Ovary (tissue), 10 donors: ENCODE measurements at places on chromosomes 12 and 14. TPM values are rescaled to one million over a fixed set of nuclear protein-coding genes. Genes with fewer than 3 reads are reported as not detected.
A peak's percentile ranks its signal among the peaks of the same experiment; 100 is the strongest.

PPFIBP1 gene
- 207 TPM for total RNA-seq

DNA sequence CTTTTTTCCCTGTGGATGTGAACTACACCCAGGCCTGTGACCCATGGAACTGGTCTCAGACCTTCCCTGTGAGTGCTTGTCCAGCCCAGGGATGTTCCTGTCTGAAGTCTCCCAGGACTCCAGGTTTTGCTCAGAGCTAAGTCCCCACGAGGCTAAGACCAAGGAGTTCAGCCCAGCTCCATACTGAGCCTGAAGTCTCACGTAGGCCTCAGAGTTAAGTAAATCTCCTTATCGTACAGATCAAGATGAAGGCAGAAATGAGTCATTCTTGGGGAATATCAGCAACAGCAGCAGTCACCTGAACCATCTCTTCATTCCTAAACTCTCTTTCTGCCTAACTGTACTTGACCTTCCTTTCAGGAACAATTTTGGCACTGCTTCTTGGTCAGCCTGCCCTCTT lies 139.8 kb downstream of the ANO6 start:
- peaks cover 25% of the 10 kb centered on the region for H3K4me1 ChIP-seq
- peak overlapping the region; percentile 55 for H3K27ac ChIP-seq
- H3K4me3 ChIP-seq, result no peak overlapping the region
- no peaks in the 10 kb centered on the region for H3K36me3 ChIP-seq

TOMM20L gene
- not detected for total RNA-seq

GRCh38 chr12:115149279-115149678 lies 465.3 kb upstream of the TBX3 start:
- H3K36me3 ChIP-seq, result no peaks in the 10 kb centered on the region
- no peaks in the 10 kb centered on the region for H3K4me1 ChIP-seq
- H3K4me3 ChIP-seq, result no peak overlapping the region
- no peak overlapping the region for H3K27ac ChIP-seq
- no peak for DNase-seq
- H3K27me3 ChIP-seq, result no peaks in the 10 kb centered on the region

RNASE7 gene
- not detected for total RNA-seq

DNA sequence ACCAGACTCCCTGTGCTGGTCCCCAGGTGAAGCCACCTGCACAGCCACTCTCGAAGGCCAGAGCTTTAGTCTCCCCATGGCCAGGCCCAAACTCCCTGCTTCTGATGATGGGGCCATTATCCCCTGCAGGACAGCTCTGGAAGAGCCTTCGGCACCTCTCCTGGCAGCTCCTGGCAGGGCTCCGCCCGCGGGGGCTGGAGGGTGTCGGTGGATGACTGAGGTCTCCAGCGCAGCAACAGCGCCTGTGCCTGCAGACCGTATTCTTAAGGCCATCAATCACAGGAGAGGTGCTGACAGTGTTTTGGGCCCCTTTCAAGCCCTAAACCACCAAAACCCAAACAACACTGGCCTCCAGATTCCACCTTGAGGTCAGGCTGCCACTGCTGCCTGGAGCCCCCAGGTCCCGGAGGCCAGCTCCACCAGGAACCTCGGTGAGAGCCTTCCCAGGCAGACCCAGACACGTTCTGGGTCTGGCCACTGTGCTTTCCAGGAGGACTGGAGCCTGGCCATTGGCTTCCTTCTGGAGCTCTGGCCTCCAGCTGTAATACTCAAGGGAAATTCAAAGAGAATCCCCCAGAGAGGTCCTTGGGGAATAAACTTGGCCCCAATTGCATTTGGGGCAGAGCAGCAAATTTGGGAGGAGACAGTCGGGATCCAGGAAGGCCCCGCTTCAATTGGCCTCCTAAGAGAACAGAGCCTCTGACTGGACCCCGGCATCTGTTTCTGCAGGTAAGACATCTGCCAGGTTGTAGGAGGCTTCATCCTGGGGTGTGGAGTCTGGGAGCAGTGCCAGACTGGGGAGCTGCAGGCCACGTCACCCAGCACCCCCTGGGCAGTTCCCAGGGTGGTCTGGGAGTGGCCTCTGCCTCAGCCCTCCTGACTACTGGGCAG lies 210.6 kb upstream of the RTL1 start:
- no peak for DNase-seq
- H3K27ac ChIP-seq, result no peak overlapping the region
- H3K27me3 ChIP-seq, result no peaks in the 10 kb centered on the region
- no peaks in the 10 kb centered on the region for H3K36me3 ChIP-seq

VWF gene
- 68.5 TPM for total RNA-seq

PPM1H gene
- 26.1 TPM for total RNA-seq

DNA sequence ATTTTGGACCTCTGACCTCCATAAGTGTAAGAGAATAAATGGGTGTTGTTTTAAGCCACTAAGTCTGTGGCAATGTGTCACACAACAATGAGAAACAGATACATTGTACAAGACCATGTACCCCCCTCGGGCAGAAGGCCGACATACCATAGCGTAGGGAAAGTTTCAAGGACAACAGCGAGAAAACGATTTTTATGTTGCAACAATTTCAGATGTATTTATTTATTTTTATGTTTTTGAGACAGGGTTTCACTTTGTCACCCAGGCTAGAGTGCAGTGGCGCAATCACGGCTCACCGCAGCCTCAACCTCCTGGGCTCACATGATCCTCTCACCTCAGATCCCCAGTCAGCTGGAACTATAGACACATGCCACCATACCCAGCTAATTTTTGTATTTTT lies 136.4 kb upstream of the NCOR2 start:
- no peak for DNase-seq
- H3K27ac ChIP-seq, result no peak overlapping the region
- no peaks in the 10 kb centered on the region for H3K27me3 ChIP-seq
- no peak overlapping the region for H3K4me3 ChIP-seq
- peaks cover 4% of the 10 kb centered on the region for H3K4me1 ChIP-seq

- no peaks in the 10 kb centered on the region for H3K27me3 ChIP-seq
- no peak overlapping the region for H3K27ac ChIP-seq
- no peaks in the 10 kb centered on the region for H3K36me3 ChIP-seq
- DNase-seq, result no peak
- peaks cover 24% of the 10 kb centered on the region for H3K4me1 ChIP-seq
Measured at GRCh38 chr12:8037046-8037663, 4.6 kb downstream of the FOXJ2 start.

DNA sequence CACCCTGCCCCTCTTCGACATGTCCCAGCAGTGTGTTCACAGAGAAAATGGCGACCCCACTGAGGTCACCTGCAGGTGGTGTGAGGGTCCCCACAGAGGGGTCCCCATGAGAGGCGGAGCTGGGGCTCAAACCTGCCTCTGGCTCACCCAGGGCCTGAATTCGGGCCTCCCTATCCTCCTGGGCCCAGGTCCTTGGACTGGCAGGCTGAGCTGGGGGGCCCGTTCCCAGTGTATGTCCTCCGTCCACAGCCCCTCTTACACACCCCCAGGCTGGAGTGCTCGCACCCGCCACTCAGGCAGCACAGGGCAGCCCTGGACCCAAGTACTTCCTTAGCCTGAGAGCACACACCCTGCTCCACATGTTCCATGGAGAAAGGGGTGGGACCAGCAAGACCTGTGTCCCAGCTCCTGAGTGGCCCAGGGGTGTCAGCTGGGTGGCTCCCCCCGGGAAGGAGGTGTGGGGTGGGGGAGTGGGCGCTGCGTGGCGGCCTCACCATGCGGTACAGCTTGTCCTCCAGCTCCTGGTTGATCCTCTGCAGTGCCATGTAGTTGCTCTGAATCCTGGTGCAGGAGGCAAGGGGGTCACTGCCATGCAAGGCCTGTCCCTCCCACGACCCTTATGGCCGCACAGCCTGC lies 42.6 kb downstream of the BEGAIN start:
- no peak overlapping the region for H3K4me3 ChIP-seq
- H3K27me3 ChIP-seq, result no peaks in the 10 kb centered on the region
- no peaks in the 10 kb centered on the region for H3K36me3 ChIP-seq
- no peak for DNase-seq
- peaks cover 1% of the 10 kb centered on the region for H3K4me1 ChIP-seq
- H3K27ac ChIP-seq, result no peak overlapping the region

- no peaks in the 10 kb centered on the region for H3K27me3 ChIP-seq
- peaks cover 5% of the 10 kb centered on the region for H3K4me1 ChIP-seq
Measured at GRCh38 chr14:64649383-64649998, 54.7 kb upstream of the PLEKHG3 start.

SDS gene
- total RNA-seq, result 3.2 TPM

GRCh38 chr12:42396473-42397259 lies 70.7 kb downstream of the PPHLN1 start:
- no peaks in the 10 kb centered on the region for H3K27me3 ChIP-seq
- H3K4me1 ChIP-seq, result no peaks in the 10 kb centered on the region
- H3K4me3 ChIP-seq, result no peak overlapping the region
- H3K36me3 ChIP-seq, result no peaks in the 10 kb centered on the region

SLC2A14 gene
- total RNA-seq, result 2.2 TPM

DNA sequence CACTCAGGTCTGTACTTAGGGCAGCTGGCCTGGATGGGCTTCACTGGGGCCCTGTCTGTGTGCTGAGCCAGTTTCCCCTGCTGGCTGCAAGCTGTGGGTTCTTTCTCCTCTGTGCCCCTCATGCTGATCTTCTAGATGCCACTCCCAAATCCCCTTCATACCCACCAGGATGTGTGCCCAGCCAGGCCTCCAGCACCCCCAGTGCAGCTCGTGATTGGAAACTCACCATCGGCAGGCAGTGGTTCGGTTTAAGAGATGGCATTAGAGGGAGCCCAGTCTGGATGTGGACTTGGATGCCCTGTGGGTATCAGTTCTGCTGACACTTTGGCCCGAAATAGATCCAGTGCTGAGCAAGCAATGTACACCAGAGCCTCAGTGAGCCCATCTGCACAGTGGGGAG lies 5.9 kb downstream of the TCL1B start:
- H3K4me1 ChIP-seq, result no peaks in the 10 kb centered on the region
- H3K27ac ChIP-seq, result no peak overlapping the region
- H3K4me3 ChIP-seq, result no peak overlapping the region
- H3K27me3 ChIP-seq, result no peaks in the 10 kb centered on the region
- no peaks in the 10 kb centered on the region for H3K36me3 ChIP-seq

DNA sequence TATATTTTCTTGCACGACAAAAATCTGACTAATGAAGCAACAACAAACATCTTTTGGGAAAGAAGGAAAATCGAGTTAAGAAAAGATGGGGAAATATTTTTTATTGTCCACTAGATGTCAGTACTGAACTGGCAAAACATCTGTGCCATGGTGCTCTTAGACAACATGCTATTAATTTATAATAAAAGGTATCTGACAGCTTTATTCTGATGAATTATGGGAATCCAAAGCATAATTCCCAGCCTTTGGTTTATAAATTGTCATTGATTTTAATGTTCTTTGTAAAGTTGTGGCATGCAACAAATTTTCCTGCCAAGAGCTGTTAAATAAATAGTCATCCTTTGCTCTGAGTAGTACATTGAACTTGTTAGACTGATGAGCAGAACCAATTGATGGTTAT lies 231.2 kb downstream of the ETNK1 start:
- H3K27me3 ChIP-seq, result no peaks in the 10 kb centered on the region
- DNase-seq, result no peak
- no peaks in the 10 kb centered on the region for H3K36me3 ChIP-seq
- no peaks in the 10 kb centered on the region for H3K4me1 ChIP-seq

- H3K4me3 ChIP-seq, result no peak overlapping the region
- H3K36me3 ChIP-seq, result no peaks in the 10 kb centered on the region
- H3K27ac ChIP-seq, result no peak overlapping the region
- H3K27me3 ChIP-seq, result no peaks in the 10 kb centered on the region
- H3K4me1 ChIP-seq, result no peaks in the 10 kb centered on the region
Measured at GRCh38 chr12:39852346-39852745, 232.7 kb upstream of the ABCD2 start.

GRCh38 chr14:51884086-51884927 lies 23.9 kb downstream of the GNG2 start:
- H3K36me3 ChIP-seq, result no peaks in the 10 kb centered on the region
- H3K27ac ChIP-seq, result no peak overlapping the region
- peaks cover 2% of the 10 kb centered on the region for H3K4me1 ChIP-seq

LRTM2 gene
- total RNA-seq, result not detected

GRCh38 chr12:63307849-63308248 lies 156.8 kb upstream of the AVPR1A start:
- H3K4me3 ChIP-seq, result no peak overlapping the region
- no peak overlapping the region for H3K27ac ChIP-seq
- peaks cover 2% of the 10 kb centered on the region for H3K4me1 ChIP-seq
- no peak for DNase-seq
- no peaks in the 10 kb centered on the region for H3K27me3 ChIP-seq

DNA sequence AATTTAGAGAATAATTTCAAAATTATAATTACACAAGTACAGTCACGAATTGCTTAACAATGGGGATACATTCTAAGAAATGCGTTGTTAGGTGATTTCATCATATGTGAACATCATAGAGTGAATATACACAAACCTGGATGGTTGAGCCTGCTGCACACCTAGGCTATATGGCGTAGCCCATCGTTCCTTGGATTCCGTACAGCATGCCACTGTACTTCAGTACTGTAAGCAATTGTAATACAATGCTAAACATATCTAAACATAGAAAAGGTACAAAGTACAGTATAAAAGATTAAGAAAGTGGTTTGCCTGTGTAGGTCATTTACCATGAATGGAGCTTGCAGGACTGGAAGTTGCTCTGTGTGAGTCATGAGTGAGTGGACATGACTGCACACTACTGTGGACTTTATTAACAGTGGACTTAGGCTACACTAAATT lies 286.2 kb downstream of the CACNA1C start:
- DNase-seq, result no peak
- H3K4me1 ChIP-seq, result no peaks in the 10 kb centered on the region
- H3K27ac ChIP-seq, result no peak overlapping the region
- H3K36me3 ChIP-seq, result no peaks in the 10 kb centered on the region
- no peak overlapping the region for H3K4me3 ChIP-seq

GRCh38 chr12:104680070-104680469 lies 223.3 kb downstream of the CHST11 start:
- H3K4me3 ChIP-seq, result no peak overlapping the region
- no peaks in the 10 kb centered on the region for H3K27me3 ChIP-seq
- no peaks in the 10 kb centered on the region for H3K4me1 ChIP-seq

LRFN5 gene
- 3.1 TPM for total RNA-seq

DEGS2 gene
- total RNA-seq, result 4.7 TPM

KRT82 gene
- not detected for total RNA-seq

KLRC4 gene
- not detected for total RNA-seq

SLC24A4 gene
- 0.24 TPM for total RNA-seq

DNA sequence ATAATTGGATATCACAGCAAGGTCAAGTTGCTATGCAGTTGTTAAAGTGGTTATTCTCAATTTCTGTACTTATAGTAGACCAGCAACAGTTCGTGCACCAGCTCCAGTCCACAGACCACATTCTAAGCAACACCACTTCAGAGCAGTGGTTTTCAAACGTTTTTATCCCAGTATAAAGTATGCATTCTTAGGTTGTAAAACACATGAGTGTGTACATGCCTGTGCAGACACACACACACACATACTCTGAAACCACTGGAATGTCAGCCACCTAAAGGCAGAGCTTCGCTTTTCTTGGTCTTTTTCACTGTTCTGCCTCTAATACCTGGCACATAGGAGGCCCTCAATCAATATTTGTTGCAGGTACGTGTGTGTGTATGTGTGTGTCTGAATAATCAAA lies 22.2 kb upstream of the C12orf71 start:
- H3K36me3 ChIP-seq, result no peaks in the 10 kb centered on the region
- no peak overlapping the region for H3K27ac ChIP-seq
- peaks cover 5% of the 10 kb centered on the region for H3K4me1 ChIP-seq
- H3K27me3 ChIP-seq, result no peaks in the 10 kb centered on the region
- DNase-seq, result no peak
